Muscle of arm (tissue), 14 donors: ENCODE measurements at places on chromosomes 7 and 10. TPM values are rescaled to one million over a fixed set of nuclear protein-coding genes. Genes with fewer than 3 reads are reported as not detected.

- peak; percentile 73 for DNase-seq
These were observed 93.0 kb downstream of the EBF3 start for GRCh38 chr10:129870961-129871621.

DNA sequence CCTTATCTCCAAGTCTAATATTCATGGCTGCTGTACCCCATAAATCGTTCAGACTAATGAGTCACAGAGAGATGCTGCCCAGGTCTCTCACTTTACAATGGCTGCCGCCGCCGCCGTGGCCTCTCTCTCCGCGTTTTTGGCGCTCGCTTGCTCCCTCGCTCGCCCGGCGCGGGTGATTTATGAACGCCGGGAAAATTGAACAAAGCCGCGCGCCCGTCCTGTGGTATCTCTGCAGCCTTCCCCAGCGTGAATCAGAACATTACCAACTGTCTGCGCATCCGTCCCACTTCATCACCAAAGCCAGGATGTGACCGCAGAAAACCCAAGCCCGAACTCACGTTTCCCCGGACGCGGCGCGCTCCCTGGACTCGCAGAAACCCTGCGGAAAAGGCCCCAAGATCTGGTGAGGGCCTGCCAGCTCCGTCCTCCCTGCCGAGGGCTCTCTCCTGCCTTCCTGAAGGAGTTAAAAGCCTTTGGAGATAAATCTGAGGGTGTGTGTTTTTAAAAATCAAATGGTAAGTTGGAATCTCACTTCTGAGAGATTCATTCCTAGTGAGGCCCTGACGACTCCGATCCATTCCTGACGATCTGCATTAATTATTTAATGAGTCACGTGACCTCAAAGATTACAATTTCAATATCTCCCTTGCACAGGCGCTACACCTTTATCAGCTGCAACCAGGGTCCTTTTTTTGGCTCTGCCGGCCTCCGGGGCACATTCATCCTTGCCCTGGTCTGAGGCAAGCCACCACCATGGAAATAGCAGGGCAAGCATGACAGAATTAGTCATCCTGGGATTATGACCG, 6.3 kb downstream of the HOXA4 start:
- no peak for DNase-seq

DNA sequence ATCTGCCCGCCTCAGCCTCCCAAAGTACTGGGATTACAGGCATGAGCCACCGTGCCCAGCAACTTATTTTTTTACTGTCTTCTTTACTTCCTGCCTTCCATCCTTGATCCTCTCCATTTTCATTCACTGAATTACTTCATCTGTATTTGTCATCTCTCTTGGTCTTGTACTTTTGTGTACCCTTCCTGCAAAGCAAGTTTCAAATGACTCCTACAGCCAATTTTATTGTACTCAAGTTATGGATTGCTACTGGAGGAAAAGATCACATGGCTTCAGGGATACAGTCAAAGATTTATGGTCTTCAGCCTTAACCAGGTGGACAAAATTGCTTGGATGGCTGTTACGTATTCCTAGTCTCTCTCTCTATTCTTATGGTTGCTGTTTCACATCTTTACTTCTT, 22.6 kb downstream of the SEPTIN7 start:
- DNase-seq, result no peak

GRCh38 chr7:16396766-16397500, 24.4 kb downstream of the CRPPA start:
- DNase-seq, result no peak

GRCh38 chr10:20817646-20818045, 79.5 kb downstream of the NEBL start:
- DNase-seq, result no peak

GRCh38 chr7:130490888-130491804, 739 bp upstream of the MEST start:
- no peak for DNase-seq

GRCh38 chr10:92407305-92408016, 116.5 kb downstream of the MARCHF5 start:
- no peak for DNase-seq

GRCh38 chr10:43955978-43956377, 307.3 kb upstream of the ZNF32 start:
- no peak for DNase-seq

DNA sequence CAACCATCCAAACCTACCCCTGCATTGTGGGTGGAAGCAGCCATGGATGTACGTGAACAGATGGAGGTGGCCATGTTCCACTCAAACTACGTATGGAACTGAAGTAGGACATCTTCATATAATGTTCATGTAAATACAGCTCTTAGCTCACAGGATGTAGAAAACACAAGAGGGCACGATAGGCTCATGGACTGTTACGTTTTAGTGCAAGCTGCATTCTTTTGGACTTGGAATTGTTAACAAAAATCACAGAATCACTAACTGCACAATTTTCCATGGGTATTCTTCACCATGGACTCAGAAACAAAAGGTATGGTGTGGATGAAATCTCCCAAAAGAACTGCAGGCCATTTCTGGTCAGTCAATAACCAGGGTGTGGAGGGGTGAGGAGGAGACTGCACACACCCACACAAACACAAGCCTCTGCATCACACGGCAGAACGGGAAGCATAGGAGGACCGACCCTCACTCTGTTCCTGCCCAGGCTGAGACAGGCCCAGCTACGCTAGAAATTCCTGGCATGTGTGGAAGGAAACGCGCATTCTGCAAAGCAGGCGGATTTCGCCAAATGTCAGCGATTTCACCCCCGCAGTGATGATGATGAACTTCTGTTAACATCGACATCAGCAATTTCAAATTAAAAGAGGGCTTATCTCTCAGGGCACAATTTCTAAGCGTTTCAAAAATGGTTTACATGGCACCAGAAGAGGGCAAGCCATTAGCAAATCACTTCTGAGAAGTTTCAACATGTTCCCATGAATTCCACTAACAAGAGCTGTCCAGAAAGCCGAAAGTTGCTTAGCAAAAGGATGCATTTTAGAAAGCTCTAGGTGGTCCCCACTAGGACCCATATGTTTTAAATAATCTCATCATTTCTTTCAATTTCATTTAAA, 149.0 kb downstream of the TNS3 start:
- no peak for DNase-seq

GRCh38 chr7:105840981-105841749, 35.2 kb downstream of the ATXN7L1 start:
- DNase-seq, result no peak

DNA sequence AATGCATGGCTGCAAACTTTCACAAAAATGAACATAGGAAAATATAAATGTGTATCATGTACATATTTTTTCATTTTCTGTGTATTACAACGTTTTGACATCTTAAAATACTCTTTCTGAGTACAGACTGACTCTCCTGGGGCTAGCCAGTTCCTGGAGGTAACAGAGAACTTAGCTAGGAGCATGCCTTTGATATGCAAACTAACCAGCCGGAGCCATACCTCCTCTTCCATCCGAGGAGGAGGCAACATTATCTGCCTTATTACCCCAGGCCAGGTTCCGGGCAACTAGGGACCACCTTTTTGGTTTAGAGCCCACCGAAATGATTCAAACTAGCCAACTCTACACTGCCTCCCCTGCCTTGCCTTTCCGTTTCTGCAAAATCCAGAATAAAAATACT, 33.7 kb upstream of the HECW1 start:
- DNase-seq, result no peak

DNA sequence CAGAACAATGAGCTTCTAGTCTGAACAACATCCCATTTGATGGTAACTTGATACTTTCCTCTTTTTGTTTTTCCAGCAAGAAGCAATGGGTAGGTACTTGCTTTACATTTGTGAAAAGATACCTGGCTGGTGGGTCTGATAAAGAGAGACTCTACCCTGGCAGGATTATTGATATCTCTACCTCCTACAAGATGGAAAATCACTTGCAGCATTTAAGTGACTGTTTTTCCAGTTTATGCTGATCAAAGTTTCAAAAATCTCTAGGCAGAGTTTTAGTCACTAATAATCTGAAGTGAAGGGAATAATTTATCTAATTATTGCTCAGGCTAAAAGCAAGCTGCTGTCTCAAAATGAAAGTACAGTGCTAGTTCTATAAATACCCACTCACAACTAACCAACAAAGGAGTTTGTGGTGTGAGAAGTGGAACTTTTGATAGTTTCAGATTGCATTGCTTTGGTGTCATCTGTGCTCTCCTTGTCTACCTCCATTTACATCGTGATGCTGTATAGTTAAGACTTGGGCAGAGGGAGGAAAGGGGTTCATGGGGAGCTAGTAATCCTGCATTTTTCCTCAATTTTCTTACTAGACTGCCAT, 86.0 kb upstream of the ANKRD1 start:
- DNase-seq, result no peak

DNA sequence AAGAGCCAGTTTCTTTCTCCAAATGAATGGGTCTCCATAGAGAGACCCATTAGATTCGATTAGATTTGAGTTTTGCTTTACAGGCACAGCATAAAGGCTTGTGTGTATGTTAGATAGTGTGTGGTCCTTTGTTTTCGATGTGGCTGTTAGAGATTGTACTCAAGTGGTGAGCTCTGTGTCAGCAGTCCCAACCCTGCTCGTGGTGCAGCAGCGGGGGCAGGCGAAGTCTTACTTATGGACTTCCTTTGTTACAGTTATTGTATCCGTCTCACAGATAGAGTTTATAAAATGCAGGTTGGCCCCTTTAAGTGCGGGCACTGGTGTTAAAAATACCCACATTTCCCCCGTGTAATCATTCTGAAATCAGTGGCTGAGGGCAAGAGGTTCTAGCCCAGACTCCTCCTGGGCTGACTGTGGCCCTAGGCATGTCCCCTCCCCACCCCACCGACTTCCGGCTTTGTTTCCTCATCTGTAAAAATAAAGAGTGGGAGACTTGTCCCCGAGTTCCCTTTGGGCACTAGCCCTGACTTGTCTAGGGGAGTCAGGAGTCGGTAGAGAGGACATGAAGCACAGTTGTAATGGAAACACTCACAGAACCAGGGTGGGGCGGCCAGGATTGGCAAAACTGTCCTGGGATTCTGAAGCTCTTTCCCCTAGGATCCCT, 28.6 kb downstream of the MTURN start:
- DNase-seq, result no peak

DNA sequence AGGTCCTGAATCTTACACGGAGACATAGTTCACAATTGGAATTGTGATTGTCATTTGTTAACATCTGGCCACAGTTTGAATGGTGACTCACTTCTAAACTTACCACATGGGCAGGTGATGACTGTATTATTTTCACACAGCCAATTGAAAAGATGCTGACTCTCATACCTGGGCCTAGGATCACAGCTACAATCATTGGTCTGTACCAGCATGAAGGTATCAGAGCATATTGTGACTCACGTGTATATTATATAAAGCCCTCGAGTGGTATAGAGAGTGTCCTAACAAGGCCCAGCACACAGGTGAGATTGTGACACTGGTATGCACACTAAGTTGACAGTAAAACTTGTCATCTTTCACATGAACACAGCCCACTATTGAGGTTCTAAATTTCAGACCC, 9.4 kb upstream of the ZNF107 start:
- DNase-seq, result no peak

DNA sequence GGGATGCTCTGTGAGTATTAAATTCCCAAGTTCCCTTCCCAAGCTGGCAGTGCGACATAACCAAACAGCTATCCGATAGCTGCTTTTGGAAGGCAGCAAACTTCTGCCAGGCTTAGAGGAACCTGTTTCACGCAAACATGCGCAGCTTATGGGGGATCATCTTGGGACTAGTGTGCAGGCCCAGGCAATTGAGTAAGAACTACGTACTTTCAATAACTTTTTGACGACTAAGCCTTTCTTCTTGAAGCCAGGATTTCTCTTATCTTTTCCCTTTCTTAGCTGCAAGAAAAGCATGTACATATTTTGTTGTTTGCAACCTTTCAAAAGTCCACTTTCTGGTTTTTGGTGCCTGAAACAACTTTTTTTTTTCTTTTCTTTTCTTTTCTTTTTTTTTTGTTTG, 28.7 kb upstream of the SEPHS1 start:
- DNase-seq, result no peak

DNA sequence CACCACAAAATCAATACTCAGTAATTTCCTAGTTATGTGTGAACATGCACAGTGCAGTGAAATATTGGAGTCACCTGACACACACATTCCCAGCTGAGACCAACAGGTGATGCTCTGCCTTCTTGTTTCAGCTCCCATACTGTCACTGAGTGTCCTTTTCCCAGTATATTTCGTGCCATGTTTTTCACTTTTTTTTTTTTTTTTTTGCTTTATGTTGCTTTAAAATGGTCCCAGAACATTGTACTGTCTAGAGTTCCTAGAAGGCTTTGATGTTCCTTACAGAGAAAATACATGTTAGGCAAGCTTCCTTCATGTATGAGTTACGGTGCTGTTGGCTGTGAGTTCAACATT, 45.6 kb downstream of the ELAPOR2 start:
- DNase-seq, result no peak

GRCh38 chr10:51479711-51480110, 219.7 kb downstream of the CSTF2T start:
- no peak for DNase-seq

- no peak for DNase-seq
These were observed 125.3 kb downstream of the DYNC1I1 start for GRCh38 chr7:95897557-95898251.

GRCh38 chr10:75043256-75044131, 68.0 kb upstream of the SAMD8 start:
- no peak for DNase-seq

DNA sequence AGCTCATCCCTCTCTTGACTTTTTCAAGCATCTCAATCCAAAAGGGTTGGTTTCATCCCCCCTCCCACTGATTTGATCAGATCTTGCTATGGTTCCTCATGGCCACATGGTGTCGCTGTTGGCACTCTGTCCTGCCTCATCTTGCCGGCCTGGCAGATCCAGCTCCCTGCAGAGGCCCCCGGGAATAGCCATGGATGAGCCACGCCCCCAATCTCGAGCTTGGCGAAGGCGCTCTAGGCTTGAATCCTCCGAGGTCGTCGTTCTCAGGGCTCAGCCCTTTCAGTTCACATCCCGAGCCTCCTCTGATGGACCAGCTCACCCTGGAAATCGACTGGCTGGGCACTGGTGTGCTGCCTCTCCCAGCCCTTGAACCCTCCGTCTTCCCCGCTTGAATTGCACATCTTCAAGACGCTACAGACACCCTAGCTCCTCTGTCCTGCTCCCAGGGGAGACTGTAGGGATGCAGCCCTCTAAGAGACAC, 628.7 kb downstream of the TYW1 start:
- DNase-seq, result peak; percentile 78

DNA sequence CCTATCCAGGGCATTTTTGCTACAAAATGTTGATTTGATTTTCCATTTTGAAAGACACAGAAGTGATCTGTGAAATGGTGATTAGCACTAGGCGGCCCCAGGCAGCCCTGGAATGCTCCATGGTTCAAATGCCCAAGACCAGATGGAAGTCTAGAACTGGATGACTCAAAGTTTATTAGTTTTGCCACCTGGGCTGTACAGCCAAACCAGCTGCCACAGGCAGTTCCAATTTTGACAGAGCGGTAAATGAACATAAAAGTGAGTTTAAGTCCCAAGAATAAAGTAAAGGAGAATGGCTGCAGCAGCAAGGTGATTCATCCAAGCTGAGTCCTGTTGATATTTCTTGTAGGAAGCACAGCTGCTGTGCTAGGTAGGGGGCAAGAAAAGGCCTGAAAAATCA, 180.5 kb downstream of the SUGCT start:
- no peak for DNase-seq

GRCh38 chr7:5683280-5683670, 98.2 kb downstream of the RNF216 start:
- DNase-seq, result no peak

The TRIM73 gene
- not detected for polyA plus RNA-seq

The FFAR4 gene
- not detected for polyA plus RNA-seq

The MYOZ1 gene
- polyA plus RNA-seq, result 855 TPM

The C10orf67 gene
- not detected for polyA plus RNA-seq

The CHN2 gene
- 13.8 TPM for polyA plus RNA-seq

The TPST1 gene
- polyA plus RNA-seq, result 30.2 TPM
